ENCODE measurements at places on chromosomes 2 and 18.

GRCh38 chr2:107607054-107607453, 219.6 kb upstream of the RGPD4 start:
- no peak for DNase-seq

DNA sequence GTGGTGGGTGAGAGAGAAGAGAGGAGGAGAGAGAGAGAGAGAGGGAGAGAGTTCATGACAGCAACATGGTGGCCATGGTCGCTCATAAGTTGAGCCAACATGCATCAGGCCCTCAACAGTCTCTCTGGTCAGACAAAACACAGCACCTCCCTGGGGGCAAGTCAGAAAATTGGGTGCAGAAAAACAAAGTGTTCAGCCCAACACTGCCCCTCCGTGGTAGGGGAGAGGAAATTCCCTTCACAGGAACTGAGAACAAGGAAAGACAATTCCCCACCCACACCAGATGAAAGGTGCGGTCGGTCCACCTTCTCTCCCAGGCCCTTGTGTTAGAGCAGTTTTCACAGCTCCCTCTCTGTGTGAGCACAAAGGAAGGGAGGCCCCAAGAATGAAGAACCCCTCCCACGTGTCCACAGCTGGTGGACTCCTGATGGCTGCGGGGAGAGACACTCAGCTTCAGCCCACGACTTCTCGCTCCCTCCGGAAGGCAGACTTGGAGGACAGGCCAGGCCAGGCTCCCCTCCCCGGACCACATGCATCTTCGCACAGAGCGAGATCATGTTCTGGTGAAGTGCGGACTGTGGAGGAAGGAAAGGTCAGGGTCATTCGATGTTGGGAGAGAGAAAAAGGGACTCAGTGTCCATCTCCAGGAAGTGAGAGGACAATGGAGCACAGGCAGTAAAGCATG, 181.7 kb downstream of the ANAPC1 start:
- DNase-seq, result no peak

GRCh38 chr2:64177315-64177714, 33.1 kb upstream of the PELI1 start:
- no peak for DNase-seq

- DNase-seq, result no peak
Observed at GRCh38 chr2:136098441-136098840, 19.5 kb downstream of the CXCR4 start.

- no peak for DNase-seq
Observed at GRCh38 chr18:49723648-49724180, 89.6 kb downstream of the ACAA2 start.

DNA sequence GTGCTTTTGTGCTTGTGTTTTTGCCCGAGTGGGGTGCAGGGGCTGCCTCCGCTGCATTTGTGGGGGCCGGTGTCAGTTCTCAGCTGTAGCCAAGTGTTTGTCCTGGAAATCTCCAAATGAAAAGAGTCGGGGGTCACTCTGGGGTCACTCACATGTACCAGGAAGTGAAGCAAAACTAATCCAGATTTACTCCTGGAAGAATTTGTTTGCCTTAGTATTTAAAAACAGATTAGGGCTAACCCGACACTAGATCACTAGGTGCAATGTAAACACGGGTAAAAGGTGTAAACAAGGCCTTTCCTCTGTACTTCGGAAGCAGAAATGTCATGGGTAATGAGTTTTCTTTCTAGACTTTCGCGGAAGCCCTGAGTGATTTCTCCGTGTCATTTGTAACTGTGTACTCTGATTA, 50.3 kb downstream of the GBX2 start:
- DNase-seq, result no peak

Data from NCI-H187 (cell line).